ENCODE measurements at places on chromosomes 12 and 14.

DNA sequence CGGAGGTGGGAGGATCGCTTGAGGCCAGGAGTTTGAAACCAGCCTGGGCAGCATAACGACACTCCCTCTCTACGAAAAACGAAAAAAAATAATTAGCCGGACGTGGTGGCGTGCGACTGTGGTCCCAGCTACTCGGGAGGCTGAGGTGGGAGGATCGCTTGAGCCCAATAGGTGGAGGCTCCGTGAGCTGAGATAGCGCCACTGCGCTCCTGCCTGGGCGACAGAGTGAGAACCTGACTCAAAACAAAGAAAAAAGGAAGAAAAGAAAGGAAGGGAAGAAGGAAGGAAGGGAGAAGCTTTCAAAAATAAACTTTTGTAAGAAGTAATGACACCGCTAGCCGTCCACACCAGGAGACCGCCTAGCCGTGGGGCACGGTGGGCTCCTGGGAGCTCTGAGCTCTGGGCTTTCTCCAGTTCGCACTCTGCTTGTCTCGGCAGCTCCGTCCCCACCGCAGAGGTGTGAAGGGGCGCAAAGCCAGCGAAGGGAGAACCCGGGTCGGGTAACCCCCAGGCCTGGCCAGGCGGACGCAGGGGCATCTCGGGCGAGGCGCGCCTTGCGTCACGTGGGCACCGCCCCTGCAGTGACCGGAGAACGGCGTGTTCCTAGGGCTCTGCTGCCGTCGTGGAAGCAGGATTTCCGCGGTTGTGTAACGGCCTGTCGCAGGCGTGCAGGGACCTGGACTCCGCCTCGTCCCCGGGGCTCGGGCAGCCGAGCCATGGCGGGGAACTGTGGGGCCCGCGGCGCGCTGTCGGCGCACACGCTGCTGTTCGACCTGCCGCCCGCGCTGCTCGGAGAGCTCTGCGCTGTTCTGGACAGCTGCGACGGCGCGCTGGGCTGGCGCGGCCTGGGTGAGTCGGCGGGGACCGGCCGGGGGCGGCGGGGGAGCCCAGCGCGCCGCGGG, at the start of gene IRAK3:
Gene IRAK3, plus strand, starts transcription at position 631 of the 902 bp plus-strand sequence. Its CDS starts 86 bp downstream, at position 717.
- DNase-seq = no peak

GRCh38 chr12:38872156-38872555, 33.2 kb downstream of the CPNE8 start:
- no peak for DNase-seq

- DNase-seq = no peak
Measured at GRCh38 chr12:104142543-104142942, 4.5 kb upstream of the NFYB start.

- DNase-seq = no peak
Measured at GRCh38 chr12:81222846-81223592, 145.1 kb downstream of the ACSS3 start.

DNA sequence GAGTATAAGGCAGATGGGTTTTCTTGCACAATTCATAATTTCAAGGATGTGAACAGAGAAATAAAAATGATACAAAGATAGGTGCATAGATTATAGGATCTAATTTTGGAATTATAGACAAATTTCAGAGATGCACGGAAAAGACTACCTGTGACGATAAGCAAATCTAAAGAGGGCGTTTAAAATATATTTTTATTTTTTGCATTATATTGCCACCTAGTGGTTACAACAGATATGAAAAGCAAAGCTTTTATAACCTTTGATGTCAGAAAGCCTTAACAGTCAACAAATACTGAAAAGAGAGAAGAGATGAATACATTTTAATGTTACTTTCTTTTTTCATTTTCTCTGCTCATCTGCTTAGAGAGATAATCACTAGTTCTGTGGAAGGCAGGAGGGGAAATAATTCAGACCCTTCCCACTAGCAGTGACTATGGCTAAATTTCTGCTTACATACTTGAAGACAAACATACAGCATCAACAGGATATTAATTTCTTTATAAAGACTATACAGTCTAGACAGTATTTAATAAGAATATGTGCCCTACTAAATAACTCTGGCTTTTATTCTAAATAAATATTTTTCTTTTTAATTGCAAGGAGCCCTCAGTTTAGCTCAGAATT, 46.3 kb downstream of the NTS start:
- no peak for DNase-seq

- DNase-seq = no peak
Measured at GRCh38 chr12:100508751-100509150, 35.1 kb downstream of the NR1H4 start.

DNA sequence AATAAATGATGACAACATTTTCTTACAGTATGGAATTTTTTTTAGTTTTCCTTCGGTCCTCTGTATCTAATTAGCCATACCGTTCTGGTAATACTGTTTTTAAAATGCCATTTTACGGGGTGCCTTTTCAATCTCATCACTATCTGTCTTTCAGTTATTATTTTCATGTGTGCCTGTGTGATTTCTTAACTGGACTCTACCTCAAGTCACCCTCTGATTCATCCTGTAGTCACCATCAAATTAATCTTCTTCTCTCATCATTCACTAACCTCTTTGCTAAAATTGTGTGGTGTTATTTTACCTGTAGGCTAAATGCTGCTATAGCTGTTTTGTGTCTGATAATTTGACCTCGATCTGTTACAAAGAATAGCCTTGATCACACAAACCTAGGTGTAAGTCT, 16.0 kb upstream of the CCT2 start:
- DNase-seq = no peak

DNA sequence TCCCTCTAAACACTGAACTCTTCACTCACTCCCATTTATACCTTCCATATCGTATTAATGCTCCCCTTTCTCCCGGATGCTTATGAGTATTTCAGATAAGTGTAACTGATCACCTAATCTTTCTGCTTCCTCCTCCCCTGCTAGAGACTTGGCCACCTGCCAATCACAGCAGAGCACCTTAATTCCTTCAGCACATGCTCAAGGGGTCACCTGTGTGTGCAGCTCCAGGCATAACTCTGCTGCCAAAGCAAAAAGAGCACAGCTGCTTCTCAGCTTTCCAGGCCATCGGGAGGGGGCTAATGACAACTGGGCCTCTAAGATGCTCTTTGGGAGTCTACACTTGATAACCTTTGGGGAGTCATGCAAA, 106.9 kb upstream of the DYRK2 start:
- no peak for DNase-seq

GRCh38 chr12:80186727-80187217, 87.4 kb downstream of the OTOGL start:
- DNase-seq = no peak

DNA sequence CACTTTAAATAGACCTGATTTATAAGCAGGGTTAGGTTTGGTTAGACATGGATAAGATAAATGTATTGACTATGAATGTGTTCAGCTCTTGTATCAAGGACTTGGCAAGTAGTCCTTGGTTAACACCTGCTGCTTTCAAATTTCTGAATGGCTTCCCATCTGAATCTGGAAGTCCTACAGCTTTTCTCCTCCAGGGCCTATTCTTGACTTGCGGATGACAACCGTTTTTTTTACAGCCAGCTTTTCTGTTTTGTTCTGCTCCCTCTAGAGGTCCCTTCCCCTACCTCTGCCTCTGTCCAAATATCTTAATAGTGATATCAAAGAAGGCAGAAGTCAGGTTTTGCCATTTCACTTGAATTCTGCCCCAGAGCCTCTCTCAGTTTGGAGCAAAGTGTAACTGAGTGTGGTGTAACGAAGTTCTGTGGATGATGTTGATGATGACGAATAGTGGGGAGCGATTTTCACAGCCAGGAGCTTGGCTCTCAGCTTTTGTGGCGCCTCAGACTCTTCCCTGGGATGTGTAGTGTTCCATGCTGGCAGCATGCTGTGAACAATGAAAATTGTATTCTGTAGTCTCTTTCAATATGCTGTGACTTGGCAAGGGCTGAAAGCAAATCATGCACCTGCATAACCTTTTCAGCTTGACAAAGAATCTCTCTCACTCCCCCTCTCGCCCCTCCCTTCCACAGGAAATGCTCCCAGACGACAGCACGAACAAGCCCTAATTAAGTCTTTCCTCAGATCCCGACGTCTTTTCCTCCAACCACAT, 5.0 kb upstream of the SLC4A8 start:
- DNase-seq = no peak

- peak; percentile 23 for DNase-seq
Measured at GRCh38 chr14:69354383-69355153, 43.5 kb downstream of the ERH start.

DNA sequence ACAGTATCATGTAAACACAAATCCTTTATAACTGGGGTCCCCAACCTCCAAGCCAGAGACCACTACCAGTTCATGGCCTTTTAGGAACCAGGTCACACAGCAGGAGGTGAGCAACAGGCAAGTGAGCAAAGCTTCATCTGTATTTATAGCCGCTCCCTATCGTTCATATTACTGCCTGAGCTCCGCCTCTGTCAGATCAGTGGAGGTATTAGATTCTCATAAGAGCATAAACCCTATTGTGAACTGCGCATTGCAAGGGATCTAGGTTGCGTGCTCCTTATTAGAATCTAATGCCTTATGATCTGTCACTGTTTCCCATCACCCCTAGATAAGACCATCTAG, 49.9 kb downstream of the LRP6 start:
- DNase-seq = no peak
